Stimulated activated CD4-positive, alpha-beta T cell treated with anti-CD3 and anti-CD28 coated beads, Interleukin-12 subunit alpha, Interleukin-12 subunit beta, amount 100 ng/mL, for 24 hours (primary cell): ENCODE measurements at places on chromosomes 4 and X.

GRCh38 chr4:17769406-17770174 is 11.8 kb downstream of the FAM184B start:
- no peak for DNase-seq

DNA sequence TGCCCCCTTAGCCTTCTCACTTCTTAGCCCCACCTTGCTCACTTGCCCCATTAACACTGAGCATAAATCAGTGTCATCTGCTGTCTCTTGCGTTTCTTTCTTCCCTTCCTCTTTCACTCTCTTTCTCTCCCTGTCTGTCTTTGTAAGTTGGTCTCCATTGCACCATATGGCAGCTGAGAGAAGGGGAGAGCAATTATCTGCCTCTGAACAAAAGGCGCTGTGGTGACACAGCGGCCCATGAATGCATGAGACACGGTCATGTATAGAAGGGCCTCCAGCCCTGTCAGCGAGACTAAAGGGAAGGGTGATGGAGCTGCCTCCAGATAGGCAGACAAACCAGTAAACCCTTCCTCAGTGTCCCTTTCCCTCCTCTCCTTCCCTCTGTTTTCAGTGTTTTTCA is 88.8 kb upstream of the PCDH18 start:
- no peak for DNase-seq

GRCh38 chr4:145414226-145414625 is 67.4 kb upstream of the SMAD1 start:
- DNase-seq, result no peak

DNA sequence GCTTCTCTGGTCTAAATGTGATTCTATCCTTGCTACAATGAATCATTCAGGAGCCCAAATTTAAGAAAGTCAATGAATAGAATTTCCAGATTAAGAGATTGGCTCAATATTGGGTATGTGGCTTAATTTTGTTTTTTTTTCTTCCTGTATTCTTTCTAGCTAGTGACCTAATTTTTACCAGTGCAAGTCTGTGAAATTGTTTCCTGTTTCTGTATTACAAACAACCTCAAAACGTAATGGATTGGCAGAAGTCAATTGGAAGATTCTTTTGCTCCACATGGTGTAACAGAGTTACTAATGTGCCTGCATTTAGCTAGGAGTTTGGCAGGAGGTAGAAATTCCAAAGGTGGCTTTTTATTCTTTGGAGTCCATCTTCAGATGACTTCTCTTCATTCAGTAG is 17.6 kb downstream of the DYNLT3 start:
- no peak for DNase-seq

- no peak for DNase-seq
Observed at GRCh38 chr4:151250706-151251105, 26.3 kb upstream of the PRSS48 start.

DNA sequence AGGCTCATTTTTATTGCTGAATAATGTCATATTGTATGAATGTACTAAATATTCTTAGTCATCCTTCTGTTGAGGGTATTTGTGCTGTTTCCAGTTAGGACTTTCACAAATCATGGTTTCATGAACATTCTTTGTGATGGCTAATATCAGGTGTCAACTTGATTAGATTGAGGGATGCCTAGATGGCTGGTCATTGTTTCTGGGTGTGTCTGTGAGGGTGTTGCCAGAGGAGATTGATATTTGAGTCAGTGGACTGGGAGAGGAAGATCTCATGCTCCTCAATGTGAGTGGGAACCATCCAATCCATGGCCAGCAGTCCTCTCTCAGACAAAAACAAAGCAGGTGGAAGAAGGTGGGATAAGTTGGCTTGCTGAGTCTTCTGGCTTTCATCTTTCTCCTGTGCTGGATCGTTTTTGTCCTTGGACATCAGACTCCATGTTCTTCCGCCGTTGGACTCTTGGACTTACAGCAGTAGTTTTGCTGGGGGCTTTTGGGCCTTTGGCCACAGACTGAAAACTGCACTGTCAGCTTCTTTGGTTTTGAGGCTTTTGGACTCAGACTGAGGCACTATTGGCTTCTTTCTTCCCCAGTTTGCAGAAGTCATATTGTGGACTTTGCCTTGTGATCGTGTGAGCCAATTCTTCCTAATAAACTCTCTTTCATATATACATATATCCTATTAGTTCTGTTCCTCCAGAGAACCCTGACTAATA is 11.9 kb upstream of the HS3ST1 start:
- DNase-seq, result no peak

GRCh38 chrX:44580466-44580865 is 37.8 kb upstream of the FUNDC1 start:
- DNase-seq, result no peak

DNA sequence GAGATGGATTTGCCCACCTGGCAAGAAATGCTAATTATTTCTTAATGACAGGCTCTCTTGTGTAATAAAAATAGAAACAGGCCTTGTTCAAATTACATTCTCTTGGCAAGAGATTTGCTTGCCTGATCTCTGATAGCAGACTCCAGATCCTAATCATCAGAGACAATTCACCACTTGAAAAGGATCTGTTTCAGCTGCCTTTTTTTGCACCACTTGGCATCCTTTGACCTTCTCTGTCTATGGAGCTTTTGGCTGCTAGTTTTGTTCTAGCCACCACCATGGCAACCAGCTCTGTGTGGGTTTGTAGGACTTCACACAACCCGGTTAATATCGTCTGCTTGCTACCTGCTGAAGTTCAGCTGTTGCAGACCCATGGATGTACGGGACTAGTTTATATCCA is 241.1 kb upstream of the TLL1 start:
- DNase-seq, result no peak

GRCh38 chr4:6529021-6529420 is 46.0 kb upstream of the MAN2B2 start:
- DNase-seq, result no peak

- no peak for DNase-seq
Observed at GRCh38 chrX:131544218-131544617, 344 bp downstream of the OR13H1 start.

GRCh38 chr4:7193030-7193958 is 956 bp downstream of the SORCS2 start:
- DNase-seq, result no peak

DNA sequence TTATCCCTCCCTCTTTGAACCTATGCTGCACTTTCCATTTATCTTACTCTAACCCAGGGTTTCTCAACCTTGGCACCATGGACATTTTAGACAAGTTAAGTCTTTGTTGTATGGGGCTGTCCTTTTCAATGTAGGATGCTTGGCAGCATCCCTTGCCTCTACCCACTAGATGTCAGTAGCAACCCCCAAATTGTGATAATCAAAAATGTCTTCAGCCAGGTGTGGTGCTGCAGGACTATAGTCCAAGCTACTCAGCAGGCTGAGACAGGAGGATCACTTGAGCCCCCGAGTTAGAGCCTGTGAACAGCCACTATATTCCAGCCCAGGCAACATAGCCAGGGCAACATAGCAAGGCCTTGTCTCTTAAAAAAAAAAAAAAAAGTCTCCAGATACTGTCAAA is 7.0 kb downstream of the LRCH2 start:
- DNase-seq, result no peak

DNA sequence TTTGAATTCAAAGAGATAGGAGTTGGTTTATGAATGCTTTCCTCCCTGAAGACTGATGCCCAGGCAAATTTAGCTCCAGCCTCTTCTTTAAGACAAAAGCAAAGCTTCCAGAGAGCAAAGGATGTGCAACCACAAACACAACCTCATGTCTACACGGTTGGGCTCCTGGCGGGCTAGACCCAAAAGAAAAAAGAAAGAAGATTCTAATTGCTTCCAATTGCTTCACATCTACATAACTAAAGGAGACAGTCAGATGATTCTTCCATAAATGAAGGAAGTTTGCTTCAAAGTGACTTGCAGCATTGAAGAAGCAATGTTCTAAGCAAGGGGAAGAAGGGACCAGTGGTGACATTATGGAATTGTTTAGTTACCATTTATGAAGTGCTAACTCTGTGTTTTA is 1603.0 kb upstream of the TENM3 start:
- DNase-seq, result no peak

GRCh38 chr4:169117591-169118081 is 107.6 kb upstream of the CBR4 start:
- DNase-seq, result no peak

GRCh38 chr4:118237531-118237930 is 115.3 kb downstream of the PRSS12 start:
- no peak for DNase-seq

GRCh38 chr4:126182336-126182735 is 867.6 kb downstream of the FAT4 start:
- no peak for DNase-seq

- DNase-seq, result no peak
Observed at GRCh38 chr4:88285235-88285653, 883 bp upstream of the PPM1K start.

GRCh38 chr4:74456056-74456744 is 11.3 kb downstream of the AREG start:
- no peak for DNase-seq

- DNase-seq, result no peak
Observed at GRCh38 chr4:139007640-139008039, 7.9 kb upstream of the NOCT start.

- no peak for DNase-seq
Observed at GRCh38 chr4:60042231-60042652, 1157.9 kb upstream of the ADGRL3 start.

GRCh38 chrX:150902434-150903109 is 4.1 kb upstream of the CD99L2 start:
- no peak for DNase-seq

DNA sequence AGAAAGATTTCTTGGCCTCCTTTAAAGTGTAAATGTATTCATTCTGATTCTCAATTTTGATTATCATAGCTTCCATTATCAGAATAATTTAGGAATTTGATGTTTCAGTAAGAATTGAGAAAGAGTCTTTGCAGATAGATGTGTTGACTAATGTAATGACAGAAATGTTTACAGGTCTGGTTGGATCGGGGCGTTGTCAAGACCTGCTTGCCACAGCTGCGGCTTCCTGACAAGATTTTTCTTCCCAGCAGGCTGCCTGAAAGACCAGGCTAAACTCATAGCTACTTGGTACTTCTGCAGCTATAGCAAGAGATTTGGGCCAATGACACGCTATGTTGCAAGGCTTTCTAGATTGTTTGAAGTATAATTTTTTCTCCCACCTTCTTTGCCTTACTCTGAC is 91.5 kb upstream of the ANKRD50 start:
- no peak for DNase-seq

- DNase-seq, result no peak
Observed at GRCh38 chr4:48271626-48272025, 2.0 kb upstream of the TEC start.

GRCh38 chr4:110808351-110808878 is 185.5 kb upstream of the PITX2 start:
- no peak for DNase-seq

- no peak for DNase-seq
Observed at GRCh38 chrX:131881194-131881593, 141.9 kb upstream of the STK26 start.

DNA sequence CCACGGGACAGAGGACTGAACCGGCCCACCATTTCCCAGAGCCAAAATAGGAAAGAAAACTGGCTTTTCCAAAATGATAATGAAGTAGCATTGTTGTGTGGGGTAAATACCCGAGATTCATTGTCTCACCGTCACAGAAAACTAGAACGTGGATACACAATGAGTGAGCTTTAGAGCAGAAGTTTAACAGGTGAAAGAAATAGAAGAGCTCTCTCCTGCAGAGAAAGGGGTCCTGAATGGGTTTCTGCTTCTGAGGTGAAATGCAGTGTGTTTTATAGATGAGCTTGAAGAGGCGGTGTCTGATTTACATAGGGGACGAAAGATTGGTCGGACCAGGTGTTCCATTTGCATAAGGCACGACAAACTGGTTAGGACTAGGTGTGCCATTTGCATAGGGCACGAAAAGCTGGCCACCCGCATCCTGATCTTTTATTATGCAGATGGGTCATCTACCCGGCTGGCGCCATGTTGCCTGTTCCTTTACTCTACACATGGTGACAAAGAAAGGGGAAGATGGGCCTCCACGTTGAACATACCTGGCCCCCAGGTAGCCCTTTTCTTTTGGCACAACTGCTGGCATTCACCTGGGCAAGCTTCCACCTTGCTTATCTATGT is 118.1 kb downstream of the ATXN3L start:
- no peak for DNase-seq

- no peak for DNase-seq
Observed at GRCh38 chr4:23680671-23681518, 209.0 kb downstream of the PPARGC1A start.

DNA sequence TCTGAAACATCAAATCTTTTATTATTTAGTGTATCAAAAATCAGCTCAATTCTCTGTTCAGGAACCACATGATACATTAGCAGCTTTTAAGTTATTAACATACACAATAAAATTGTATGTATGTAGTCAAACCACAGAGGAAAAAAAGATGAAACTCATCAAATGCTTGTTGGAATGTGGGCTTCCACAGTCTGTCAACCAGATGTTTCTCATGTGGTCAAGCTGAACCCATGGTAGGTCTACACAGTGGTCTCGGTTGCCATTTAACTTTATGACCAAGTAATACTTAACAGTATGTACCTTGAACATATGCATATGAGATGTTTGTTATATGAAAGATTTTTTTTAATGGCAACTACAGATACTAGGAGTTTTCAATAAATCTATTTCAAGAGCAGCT is 427.8 kb downstream of the IL15 start:
- no peak for DNase-seq

- DNase-seq, result no peak
Observed at GRCh38 chr4:182680234-182680653, 236.9 kb downstream of the DCTD start.

GRCh38 chr4:159414305-159414704 is 311.4 kb downstream of the RAPGEF2 start:
- no peak for DNase-seq

DNA sequence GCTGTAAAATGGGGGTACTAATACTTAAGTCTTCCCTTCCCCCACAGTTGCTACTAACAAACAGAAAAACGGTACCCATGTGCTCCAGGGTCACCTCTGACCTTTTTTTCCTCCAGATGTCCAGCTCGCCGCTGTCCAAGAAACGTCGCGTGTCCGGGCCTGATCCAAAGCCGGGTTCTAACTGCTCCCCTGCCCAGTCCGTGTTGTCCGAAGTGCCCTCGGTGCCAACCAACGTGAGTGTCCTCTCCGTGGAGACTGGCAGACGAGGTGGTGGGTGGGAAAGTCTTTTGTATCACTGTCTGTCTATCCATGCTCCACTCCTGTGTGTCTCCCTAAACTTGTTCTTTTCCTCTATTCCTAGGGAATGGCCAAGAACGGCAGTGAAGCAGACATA is 5.1 kb downstream of the UBA1 start:
- no peak for DNase-seq

DNA sequence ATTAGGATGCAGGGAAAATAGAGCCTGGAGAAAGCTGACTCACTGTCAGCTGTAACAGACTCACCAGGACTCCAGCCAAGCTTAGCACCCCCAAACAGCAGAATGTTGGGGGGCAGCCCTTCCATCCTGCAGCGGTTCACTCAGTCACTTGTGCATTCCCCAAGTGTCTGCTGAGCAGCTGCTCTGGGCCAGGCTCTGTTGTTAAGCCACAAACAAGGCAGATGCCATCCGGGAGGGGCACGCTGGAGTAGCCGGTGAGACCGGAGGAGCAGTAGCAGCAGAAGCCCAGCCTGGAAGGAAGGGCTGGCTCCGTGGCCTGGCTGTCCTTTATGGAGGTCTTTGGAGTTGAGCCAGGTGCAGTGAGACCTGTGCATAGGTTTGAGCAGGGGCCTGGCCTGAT is 22.0 kb downstream of the CCNQ start:
- no peak for DNase-seq

GRCh38 chr4:4914965-4915845 is 55.7 kb downstream of the MSX1 start:
- DNase-seq, result no peak
